ENCODE measurements at places on chromosomes 11 and 22.

- no peak for DNase-seq
Measured at GRCh38 chr11:88411265-88411664, 73.7 kb upstream of the CTSC start.

DNA sequence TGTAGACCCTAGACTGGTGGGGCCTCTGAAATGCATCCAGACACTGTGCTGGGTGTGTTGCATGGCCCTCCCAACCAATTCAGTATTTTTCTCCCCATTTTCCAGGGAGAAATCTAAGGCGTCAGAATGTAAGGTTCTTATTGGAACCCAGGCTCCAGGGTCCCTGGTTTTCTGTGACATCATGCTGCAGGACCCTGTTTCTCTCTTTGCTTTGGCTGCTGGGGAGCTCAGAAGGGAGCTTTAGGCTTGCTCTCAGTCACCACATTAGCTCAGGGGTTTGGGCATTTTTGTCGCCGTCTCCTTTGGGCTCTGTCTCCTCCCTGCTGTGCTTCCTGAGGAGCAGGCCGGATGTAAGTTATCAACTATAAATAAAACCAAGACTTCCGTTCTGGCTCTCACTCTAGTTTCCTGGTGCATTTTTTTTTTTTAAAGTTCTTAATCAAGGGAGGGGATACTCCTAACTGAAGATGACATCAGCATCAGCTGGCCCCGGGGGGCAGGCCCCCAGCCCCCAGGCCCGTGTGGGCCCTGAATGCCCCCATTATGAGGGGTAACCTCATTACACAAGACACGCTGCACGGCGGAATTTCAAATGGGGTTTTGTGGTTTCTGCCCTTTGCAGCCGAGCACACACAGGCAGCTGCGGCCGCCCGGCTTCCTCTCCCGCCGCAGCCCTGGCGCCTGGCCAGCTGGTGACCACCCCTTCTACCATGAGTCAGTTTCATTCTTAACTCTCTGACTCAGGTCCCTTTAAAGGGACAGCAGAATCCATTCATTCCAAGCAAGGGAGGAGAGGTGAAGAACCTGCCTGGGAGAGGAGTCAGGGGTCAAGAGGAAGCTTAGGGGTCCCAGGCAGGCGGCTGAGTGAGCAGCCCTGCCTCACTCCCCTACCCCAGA, 3.2 kb downstream of the MYEOV start:
- peak; percentile 79 for DNase-seq

GRCh38 chr22:45612940-45613339, 58.7 kb upstream of the ATXN10 start:
- DNase-seq = peak; percentile 30

GRCh38 chr11:34333787-34334186, 24.0 kb downstream of the ABTB2 start:
- DNase-seq = no peak

DNA sequence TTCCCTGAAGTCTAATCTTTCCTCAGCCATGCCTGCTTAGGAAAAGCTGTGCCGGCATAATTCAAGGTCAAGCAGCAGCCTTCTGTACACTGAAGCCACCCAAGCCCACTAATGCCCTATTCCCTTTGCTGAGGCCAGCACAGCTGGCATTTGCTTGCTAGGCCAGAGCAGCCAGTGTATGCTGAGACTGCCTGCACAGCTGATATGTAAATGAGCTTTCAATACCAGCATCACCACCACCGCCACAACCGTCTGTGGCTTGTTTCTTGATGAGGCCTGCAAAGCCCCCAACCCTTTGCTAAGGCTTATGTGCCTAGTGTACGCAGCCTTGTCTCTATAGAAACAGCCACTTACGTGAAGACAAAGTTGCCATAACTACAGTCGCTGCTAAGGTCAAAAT, 56.3 kb upstream of the TNRC6B start:
- peak; percentile 78 for DNase-seq

GRCh38 chr22:25551396-25551795, 13.1 kb upstream of the GRK3 start:
- DNase-seq = no peak

- no peak for DNase-seq
Measured at GRCh38 chr11:95134491-95134890, 44.8 kb downstream of the ENDOD1 start.

DNA sequence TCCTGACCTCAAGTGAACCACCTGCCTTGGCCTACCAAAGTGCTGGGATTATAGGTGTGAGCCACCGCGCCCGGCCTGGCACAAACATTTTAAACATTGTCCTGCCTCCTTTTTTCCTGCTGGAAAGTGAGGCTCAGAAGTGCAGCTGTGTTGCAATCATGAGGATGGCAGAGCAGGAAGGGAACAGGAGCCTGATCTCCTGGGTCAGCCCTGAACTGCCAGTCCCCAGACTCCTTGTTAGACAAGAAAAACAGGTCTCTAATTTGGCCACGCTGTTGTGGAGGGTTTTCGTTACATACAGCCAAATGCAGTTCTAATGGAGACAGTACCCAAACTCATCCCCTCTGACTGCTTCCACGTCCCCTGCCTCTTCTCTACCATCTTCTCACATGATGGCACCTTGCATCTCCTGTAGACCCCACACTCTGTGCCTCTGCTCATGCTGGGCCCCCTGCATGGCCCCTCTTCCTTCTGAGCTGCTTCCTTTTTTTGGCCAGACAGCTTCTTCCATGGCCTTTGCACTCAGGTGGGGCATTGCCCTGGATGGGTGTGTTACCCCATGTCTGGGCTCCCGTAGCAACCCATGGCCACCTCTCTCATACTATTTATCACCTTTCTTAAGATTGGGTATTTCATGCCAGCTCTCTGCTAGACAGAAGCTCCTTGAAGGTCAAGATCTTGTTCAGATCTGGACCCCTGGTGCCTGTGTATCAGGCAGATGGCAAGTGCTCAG, 227.1 kb downstream of the CEP164 start:
- no peak for DNase-seq

- DNase-seq = no peak
Measured at GRCh38 chr11:100748153-100748552, 61.1 kb downstream of the ARHGAP42 start.

GRCh38 chr11:8338138-8338537, 74.5 kb upstream of the LMO1 start:
- DNase-seq = peak; percentile 58

GRCh38 chr11:46745328-46745727, 26.3 kb downstream of the F2 start:
- no peak for DNase-seq

DNA sequence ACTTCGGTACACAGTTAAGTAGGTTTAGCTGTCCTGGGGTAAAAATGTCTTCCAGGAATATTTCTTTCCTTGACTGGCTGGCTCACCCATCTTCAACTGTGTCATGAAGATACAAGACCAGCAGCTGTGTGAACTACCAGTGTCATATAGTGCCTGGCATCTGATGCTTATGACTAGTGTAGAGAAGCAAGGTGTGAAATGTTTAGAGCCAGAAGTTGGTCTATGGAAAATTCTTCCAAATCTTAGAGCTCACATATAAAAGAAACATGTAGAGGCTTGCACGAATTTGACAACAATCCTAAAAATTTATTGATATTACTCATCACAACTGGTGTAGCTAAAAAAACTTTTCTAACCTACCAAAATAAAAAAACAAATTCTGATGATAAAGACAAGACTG, 54.4 kb downstream of the ARL14EP start:
- DNase-seq = no peak

DNA sequence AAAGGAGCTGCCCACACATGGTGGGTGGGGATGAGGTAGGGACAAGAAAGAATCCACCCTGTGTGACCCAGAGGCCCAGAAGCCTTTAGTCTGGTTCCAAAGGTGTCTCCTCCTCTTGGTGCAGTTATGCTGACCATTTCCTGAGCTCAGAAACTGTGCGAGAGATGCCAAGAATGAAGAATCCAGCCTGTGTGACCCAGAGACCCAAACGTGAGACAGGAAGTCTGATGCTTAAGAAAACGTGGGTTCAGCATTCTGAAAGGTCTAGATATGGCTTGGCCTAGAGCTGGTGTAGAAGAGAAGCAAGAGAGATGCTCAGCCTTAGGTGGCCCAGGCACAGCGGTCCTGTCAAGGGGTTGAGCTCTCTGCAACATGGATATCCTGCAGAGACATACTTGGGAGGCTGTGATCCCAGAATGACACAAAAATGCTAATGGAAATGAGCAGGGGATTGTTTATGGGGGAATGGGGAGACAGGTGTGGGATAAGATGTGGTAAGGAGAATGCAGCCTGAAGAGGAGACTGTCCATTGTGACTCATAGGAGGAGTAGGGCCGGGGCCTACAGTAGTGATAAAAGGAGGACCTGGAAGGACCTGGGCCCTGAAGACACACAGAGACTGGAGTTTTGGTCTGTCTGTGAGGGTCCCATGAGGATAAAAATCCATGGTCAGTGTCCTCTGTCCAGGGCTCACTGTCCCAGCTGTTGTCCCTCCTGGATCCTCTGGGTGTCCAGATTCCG, 79.0 kb downstream of the ZNF280B start:
- no peak for DNase-seq

DNA sequence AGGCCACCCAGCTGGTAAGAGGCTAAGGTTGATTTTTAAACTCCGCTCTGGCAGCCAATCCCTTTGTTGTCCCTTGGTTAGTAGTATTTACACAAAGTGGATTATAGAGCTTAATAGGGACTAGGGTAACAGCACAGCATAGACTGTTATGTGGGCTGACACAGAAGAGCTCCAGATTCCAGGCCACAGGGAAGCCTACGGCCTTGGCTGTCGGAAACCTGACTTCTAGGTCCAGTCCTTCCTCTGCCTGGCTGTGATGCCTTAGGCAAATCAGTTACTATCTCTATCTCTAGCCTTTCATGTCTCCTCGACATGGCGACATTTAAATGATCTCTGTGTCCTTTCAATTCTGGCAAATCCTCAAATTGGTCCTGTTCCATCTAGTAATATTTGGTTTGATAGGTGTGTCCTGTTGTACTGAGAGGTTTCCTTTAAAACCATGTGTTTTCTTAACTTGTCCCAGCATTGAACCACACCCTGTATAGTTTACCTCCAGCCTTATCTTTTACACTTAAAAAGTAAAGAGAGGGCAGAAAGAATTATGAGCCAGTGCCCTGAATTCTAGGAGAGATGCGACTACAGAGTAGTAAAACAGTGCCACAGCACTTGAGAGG, 4.2 kb downstream of the MMP1 start:
- DNase-seq = no peak

- DNase-seq = no peak
Measured at GRCh38 chr11:130064596-130064995, 5.1 kb upstream of the APLP2 start.

DNA sequence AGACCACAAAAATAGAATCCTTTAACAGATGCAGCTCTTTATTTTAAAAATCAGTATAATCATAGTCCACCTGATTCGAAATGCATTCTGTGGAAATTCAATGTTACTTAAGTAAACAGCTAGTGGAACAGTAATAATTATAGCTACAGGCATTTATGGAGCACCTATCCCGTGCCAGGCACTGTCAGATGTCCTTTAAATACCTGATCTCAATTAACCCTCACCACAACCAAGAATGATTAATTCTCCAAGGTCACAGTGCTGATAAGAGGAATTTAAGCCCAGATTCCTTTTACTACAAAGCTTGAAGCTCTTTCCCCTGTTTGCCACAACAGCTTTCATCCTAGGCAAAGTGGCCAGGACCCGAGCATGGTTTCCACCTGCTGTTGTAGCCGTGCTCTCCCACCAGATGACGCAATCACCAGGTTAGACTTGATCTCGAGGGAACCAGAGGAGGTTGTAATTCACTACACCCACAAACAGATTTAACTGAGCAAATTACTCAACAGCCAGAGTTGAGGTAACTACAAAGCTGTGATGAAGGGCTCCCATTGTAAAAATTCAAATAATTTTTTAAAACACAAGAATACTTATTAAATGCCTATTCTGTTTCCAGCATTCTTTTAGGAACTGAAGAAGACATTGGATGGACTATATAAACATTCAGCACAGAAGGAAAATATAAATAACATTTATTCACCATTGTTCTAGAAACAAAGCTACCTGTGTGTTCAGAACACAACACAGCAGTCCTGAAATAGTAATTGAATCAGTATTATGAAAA, 10.3 kb downstream of the PRDM10 start:
- peak; percentile 37 for DNase-seq

DNA sequence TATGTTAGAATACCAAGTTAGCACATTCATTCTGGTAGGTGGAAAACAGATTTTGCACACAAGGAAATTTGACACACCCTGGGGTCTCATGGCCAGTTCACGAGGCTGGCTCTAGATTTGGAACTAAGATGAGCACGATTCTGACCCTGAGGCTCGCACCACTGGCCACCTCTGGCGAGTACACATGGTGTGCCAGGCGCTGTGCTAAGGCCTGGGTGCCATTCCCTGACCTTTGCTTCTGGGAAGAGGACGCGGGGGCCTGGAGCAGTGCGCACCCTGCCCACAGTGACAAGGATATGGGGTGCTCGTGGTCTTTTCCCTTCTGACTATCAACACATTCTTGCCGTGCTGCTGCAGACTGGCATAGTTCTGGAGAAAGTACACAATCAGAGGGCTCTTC, 29.5 kb upstream of the DMC1 start:
- no peak for DNase-seq

- no peak for DNase-seq
Measured at GRCh38 chr11:80838153-80838552, 1397.3 kb upstream of the TENM4 start.

DNA sequence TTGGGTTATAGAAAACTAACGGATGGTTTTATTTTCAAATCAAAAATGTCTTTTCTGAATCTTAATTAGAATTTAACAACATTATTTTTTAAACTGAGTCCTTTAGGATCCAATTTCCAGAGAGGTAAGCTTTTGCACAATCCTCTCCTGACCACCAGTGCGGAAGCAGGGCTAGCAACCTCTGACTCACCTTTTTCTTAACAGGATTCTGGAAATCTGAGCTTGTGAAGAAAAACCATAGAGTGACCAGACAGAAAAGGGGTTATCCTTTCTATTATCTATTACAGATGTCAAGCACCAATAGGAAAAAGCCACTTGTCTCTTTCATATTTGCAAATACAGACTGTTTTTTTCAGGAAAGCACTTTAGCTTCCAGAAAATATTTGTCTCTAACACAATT, 25.3 kb downstream of the ALG9 start:
- no peak for DNase-seq

DNA sequence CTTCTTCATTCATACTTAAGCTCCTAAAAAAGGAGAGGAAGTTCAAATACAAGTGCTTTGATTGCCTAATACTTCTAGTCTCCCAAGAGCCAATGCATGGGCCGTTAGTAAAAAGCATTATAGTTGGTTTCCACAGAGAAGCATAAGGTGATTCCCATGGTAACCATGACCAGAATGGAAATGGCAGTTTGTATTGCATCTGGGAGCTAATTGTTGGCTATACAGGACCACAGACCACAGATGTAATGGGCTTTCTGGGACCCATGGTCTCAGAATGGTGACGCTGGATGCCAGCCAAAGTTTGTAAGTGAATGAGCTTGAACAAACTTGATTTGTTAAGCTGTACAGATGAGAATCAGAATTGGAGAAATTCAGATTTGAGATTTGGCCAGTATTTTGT, 333.9 kb upstream of the C11orf87 start:
- peak; percentile 30 for DNase-seq

DNA sequence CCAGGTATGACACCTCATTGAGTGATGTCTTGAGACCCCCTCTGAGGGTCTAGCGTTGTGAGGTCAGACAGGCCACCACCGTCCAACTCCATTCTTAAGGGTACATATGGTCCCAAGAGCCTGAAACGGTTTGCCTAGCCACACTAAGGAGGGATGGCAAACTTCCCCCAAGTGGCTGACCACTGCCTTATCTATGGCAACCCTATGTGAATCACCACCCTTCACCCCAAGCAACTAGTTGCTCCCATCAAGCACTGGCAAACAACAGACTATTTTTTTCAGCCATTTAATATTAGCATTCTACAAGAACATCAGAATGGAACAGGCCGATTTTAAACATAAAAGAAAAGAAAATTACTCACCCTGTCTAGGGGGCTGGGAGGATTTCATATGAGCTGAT, 22.8 kb downstream of the THOC5 start:
- DNase-seq = no peak

- DNase-seq = no peak
Measured at GRCh38 chr11:16271258-16271657, 85.1 kb downstream of the SOX6 start.
